ENCODE measurements at places on chromosomes 4 and X.

DNA sequence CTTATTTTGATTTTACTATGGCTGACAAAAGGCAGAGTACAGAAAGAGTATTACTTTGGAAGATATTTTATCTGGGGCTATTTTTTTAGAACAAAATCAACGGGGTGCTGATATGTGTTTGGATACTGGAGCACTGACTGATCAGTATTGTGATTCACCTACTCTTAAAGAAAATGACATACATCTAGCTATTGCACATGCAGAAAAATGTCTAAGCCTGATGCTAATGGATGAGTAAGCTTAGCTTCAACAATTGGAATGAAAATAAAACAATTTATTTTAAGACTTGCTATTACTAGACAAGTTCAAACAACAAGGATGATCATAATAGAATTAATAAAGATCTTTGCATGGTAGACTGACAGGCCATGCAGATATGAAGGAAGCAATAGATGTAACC, 262.0 kb downstream of the PPP1R2C start:
- DNase-seq = no peak

DNA sequence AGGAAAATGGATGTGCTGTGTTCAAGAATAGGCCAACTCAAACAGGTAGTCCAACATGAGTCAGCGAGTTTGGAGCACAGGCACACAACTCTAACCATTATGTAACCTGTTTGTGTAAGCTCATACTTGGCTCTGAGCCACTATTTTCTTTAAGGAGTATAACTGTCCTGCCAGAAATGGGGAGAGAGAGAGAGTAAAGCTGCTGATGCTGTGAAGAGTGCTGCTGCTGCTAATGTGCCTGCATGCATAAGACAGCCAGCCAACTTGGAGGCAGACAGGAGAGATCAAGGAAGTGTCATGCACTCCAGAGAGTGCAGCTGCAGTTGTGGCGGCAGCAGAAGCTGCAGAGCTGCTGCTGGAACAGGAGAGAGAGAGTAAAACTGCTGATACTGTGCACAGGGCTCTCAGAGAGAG, 11.7 kb upstream of the STATH start:
- DNase-seq = peak; percentile 78

DNA sequence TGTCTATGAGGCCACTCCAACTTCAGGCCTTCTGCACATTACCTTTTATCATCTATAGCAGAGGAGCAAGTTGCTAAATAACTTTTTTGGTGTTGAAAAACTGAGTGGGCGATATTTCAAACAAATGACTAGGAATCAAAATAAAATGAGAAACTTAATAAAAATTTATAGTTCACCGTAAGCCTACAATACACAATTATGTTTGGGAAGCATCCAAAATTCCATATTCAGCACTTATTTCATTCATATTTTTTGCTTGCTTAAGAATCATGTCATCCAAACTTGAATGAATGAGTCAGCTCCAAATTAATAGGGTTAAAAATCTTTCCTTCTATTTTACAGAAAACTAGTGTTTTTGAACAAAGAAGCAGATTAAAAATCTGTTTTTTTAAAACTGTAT, 119.1 kb downstream of the SH3RF1 start:
- no peak for DNase-seq

- DNase-seq = peak; percentile 57
Observed at GRCh38 chrX:24646745-24647182, 383 bp downstream of the PCYT1B start.

GRCh38 chr4:2259036-2259540, 2.8 kb downstream of the MXD4 start:
- no peak for DNase-seq

DNA sequence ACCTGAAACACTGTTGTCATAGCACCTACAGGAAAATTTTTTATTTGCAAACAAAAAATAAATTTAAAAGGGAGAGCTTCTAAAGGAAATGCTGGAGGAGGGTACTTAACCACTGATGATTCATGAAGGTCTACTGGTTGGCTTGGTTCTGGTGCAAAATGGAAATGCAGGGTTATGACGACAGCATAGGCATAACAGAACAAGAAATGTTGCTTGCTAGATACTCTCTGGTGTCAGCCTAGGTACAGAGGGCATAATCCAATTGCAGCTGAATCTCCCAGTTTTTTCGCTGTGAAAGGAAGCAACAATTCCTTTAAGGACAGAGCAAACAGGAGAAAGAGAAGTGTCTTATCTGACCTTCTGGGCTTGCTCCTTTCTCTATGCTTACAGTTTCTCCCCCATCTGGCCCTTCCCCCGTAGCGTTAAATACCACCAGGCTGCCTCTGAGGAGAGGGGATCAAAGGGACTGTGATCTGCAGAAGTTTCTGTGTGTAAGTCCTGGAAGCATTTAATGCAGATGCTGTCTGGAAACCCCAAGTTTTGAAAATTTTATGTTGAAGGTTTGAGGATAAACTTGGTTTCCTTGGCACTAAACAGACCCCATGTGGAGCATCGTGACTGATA, 23.7 kb upstream of the CASK start:
- DNase-seq = no peak

DNA sequence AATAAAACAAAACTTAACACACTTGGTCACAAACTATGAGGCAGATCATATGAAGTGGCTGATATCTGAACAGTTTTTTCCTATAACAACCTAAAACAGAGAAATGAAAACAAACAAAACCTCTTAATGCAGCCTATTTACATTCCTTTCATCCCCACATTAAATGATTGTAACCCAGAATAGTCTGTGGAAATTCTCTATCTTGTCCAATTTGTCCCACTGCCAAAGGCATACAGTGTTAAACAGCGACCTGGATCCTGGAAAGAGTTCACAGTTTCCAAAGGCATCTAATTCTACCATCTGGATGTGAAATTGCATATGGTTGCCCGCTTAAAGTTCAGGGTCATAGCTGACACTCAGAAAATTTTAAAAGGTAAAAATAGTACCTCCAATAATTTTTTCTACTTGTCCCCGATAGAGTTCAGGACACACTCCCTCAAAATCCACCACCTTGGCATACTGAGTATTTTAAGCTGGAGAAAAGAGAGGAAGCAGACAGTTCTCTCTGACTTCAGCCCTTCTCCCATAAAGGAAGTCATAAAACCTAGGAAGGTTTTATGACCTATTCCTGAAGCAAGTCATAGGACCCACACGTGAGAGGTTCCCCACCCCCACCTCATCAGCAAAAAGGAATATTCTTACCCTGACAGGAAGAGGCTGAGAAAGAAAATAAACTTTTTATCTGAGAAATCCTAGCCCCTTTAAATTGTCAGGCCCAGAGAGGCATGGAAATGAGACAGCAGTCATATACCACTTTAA, 270.2 kb downstream of the PAPSS1 start:
- no peak for DNase-seq

DNA sequence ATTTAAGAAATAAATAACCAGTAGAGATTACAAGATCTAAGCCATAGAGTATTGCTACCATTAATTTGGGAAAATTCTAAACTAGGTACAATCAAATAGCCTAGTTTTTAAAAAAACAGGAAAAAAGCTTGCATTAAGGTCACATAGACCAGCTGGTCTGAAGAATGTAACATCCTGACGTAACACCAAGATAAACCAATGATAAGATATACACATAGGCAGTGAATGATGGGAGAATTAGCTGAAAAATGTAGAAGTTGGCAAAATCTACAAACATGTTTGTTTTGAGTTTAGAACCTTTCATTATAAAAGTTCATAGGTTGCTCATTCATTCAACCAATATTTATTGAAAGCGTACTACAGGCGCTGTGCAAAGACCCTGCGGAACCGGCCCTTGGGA, 120.0 kb downstream of the SH3RF1 start:
- no peak for DNase-seq

GRCh38 chrX:12991575-12991974, 16.7 kb downstream of the TMSB4X start:
- DNase-seq = no peak

- no peak for DNase-seq
Observed at GRCh38 chr4:78414116-78414515, 137.5 kb upstream of the ANXA3 start.

- DNase-seq = no peak
Observed at GRCh38 chrX:45445745-45446412, 245.2 kb upstream of the DIPK2B start.

DNA sequence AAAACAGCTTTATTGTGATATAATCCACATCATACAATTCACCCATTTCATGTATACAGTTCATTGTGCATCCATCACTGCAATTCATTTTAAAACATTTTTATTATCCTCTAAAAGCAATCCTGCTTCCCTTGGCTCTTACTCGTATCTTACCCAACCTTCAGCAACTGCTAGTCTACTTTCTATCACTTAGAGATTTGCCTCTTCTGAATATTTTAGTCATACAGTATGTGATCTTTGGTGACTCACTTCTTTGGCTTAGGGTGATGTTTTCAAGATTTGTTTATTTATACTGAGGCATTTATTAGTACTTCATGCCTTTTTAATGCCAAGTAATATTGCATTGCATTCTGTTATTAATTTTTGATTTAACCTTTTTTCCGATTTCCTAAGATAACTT, 15.0 kb upstream of the MSMO1 start:
- DNase-seq = no peak

DNA sequence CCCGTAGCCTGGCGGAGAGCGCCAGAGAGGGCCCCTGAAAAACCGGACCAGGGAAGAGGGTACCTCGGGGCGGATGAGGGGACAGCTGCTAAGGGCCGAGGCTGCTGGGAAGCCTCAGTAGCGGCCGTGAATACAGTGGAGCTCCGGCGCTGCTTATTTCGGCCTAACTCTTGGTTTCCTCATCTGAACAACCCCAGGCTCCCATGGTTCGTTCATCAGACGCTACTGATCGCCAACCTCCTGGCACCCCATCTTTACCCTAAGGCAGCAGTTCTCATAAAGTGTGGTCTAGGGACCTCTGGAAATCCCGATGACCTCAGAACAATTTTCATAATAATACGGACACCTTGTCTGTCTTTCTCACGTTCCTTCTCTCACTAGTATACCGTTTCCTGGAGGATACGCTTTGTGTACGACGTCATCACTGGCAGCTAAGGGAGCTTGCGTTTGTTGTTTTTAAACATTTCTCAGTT, 645 bp upstream of the RAB28 start:
- DNase-seq = peak; percentile 30

GRCh38 chr4:40438384-40439026, 103.4 kb downstream of the CHRNA9 start:
- no peak for DNase-seq

- no peak for DNase-seq
Observed at GRCh38 chrX:69362354-69362753, 141.8 kb upstream of the NALF2 start.

- DNase-seq = no peak
Observed at GRCh38 chr4:74166135-74166534, 8.2 kb downstream of the MTHFD2L start.

- no peak for DNase-seq
Observed at GRCh38 chr4:48046059-48046458, 29.5 kb downstream of the NIPAL1 start.

Data from NCI-H510A treated with DMSO at 0.1 percent for 48 hours (cell line).